ENCODE measurements at places on chromosomes 2 and 18.

GRCh38 chr2:135768863-135769262, 27.2 kb downstream of the UBXN4 start:
- DNase-seq = no peak

- no peak for DNase-seq
These were observed 19.4 kb upstream of the DSC3 start for GRCh38 chr18:31061945-31062344.

DNA sequence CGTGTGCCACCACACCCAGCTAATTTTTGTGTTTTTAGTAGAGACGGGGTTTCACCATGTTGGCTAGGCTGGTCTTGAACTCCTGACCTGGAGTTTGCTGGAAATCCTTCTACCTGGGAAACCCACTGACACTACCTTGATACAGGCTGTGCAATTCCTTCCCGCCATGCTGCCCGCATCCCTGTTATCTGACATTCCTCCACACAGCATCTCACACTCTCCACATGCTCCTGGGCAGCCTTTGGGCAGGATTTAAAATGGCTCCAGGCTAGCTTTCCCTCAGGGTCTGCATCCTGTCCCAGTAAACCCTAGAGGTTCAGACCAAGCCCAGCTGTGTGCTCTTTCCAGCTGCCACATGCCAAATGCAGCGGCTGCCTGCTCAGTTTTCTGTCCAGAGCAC, 319.5 kb upstream of the CXCR4 start:
- DNase-seq = no peak

- DNase-seq = no peak
These were observed 882 bp downstream of the PLA2R1 start for GRCh38 chr2:160061533-160061932.

- DNase-seq = no peak
These were observed 45.4 kb downstream of the SLC66A3 start for GRCh38 chr2:11200651-11201050.

GRCh38 chr2:119879502-119879901, 119.8 kb downstream of the PTPN4 start:
- no peak for DNase-seq

- no peak for DNase-seq
These were observed 184.9 kb downstream of the UBE2E3 start for GRCh38 chr2:181165199-181165868.

DNA sequence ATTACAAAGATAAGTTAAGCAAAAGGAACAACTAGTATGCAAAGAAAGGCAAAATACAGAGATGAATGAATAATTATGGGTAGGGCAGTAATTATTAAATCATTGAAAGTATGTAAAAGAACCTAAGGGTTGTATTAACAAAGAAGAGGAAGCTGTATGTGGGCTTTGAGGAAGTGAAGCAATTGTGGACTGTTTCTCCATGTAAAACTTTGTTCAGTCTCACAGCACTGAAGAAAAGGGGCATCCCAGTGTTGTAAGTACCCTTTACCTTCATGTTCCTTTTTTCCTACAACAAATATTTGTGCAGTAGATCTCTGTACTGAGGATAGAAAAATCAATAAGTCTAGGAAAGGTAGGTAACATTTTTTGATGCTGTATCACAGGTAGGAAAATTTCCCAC, 388.7 kb upstream of the NRP2 start:
- no peak for DNase-seq

GRCh38 chr2:182463760-182464159, 36.9 kb upstream of the PDE1A start:
- no peak for DNase-seq

DNA sequence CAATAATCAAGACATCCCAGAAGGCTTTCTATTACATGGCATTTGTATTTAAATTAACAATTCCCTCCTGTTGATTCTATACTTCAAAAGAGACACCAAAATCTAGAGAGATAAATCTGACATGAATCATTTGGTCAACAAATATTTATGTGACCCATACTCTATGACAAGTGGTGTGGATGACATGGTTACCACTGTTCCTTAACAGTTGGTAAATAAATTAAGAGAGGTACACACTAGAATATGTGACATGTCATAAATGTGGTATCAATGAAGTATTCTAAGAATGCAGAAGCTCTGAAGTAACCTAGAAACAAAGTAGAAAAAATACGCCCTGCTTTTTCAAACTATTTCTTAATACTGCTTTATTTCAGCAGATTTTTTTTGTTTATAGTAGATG, 255.4 kb downstream of the EXOC6B start:
- DNase-seq = no peak

DNA sequence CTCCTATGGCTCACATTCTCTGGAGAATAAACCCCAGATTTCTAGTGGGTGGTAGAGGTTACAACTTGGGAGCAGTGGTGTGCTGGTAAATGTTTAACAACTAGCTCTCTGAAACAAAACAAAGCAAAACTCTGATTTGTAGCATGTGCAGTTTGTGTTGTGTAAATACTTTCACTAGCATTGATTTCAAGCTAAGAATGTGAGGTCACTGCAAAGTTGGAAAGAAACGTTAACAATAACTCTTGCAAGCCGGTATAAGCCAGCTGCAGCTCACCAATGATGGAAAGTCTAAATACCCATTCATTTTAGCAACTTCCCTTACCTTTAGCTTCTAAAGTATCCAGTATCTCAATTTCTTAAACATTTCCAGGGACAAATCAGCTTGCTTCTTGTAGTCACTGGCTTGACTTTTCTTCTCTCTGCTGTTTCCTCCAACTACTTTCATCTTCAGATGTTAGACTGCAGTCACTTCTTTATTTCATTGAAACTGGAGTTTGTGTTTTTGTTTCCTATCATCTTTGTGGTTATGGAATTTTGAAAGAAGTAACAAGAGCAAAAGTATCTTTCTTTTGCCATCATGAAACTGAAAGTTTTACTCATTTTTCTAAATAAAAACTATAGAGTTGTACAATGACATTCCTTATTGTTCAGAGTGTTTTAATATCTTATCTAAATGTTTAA, 140.2 kb downstream of the PLCL1 start:
- no peak for DNase-seq

DNA sequence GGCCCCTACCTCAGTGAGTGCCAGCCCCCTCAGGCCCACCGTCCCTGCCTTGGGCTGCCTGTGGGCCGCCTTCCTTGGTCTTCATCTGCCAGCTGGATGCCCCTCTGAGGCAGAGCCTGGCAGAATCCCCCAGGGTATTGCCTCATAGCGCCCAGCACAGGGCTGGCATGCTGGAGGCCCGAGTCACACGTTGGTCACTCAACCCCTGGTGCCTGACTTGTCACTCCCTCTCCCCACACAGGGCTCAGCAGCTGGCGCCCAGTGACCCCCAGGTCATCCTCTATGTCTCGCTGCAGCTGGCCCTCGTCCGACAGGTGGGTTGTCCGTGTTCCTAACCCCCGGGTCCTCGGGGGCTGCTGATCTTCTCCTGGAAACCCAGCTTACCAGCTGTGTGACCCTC, 108.4 kb upstream of the MCFD2 start:
- no peak for DNase-seq
